ENCODE measurements at places on chromosomes 6 and 20.

- DNase-seq = no peak
These were observed 486.0 kb downstream of the BCKDHB start for GRCh38 chr6:80592436-80592835.

- no peak for DNase-seq
These were observed 33.4 kb upstream of the PRND start for GRCh38 chr20:4688305-4688704.

GRCh38 chr6:125743604-125744003, 5.8 kb upstream of the HEY2 start:
- DNase-seq = no peak

- DNase-seq = no peak
These were observed 51.8 kb downstream of the CDH26 start for GRCh38 chr20:60009826-60010616.

- no peak for DNase-seq
These were observed 381 bp upstream of the PEX7 start for GRCh38 chr6:136822046-136822375.

GRCh38 chr6:41428996-41429421, 93.6 kb downstream of the NCR2 start:
- no peak for DNase-seq

- no peak for DNase-seq
These were observed 7.4 kb upstream of the BPIFA3 start for GRCh38 chr20:33209789-33210188.

GRCh38 chr20:47181056-47181862, 175.2 kb downstream of the ZMYND8 start:
- no peak for DNase-seq

DNA sequence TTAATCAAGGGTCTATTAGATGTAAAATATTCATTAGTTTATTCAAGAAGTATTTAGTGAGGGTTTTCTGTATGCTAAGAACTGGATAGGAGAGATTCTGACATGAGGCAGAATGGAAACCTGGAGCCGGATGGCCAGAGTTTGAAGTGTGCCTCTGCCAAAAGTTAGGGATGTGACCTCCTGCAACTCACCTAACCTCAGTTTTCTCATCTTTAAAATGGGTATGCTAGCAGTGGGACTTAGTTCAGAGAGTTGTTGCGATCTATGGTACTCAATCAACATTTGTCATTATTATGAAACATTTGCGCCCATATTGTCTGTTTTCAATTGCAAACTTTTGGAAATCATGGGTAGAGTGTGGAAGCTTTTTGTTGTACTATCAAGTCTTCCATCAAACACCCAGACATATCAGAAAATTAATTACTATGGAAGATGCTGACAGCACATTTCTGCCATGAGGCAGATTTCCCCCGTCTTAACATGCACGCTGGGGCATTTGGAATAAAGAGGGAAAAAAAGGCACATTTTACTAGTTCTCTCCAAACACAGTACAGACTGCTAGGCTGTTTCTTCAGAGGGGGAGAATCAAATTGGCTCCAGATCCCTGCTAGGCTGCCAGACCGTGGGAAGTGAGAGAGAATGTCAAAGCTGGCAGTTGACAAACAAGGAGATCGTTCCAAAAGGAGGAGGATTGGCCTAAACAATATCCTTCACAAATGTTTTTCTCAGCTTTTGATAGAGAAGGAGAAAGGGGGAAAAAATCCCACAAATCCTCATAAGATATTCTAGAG, 205.3 kb upstream of the TSHZ2 start:
- DNase-seq = no peak

GRCh38 chr6:80134065-80134464, 27.6 kb downstream of the BCKDHB start:
- DNase-seq = no peak

DNA sequence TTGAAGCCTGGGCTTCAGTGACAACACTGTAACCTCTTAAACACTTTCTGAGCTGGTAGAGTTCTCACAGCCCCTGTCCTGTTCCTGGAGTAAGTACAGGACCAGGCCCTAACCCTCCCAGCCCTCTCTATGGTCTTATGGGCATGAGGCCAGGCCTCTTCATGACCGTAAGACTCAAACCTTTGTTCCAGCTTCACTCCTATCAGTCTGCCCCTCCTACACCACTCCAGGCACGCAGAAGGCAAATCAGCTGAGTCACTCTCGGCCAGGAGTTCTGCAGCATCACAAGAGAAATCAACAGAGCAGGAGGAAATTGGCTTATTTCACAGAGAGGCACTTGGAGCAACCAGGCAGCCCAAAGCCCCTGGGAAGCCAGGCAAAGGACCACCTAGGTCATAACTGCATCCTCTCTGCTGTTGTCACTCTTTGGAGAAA, 25.3 kb upstream of the CHD6 start:
- DNase-seq = no peak

DNA sequence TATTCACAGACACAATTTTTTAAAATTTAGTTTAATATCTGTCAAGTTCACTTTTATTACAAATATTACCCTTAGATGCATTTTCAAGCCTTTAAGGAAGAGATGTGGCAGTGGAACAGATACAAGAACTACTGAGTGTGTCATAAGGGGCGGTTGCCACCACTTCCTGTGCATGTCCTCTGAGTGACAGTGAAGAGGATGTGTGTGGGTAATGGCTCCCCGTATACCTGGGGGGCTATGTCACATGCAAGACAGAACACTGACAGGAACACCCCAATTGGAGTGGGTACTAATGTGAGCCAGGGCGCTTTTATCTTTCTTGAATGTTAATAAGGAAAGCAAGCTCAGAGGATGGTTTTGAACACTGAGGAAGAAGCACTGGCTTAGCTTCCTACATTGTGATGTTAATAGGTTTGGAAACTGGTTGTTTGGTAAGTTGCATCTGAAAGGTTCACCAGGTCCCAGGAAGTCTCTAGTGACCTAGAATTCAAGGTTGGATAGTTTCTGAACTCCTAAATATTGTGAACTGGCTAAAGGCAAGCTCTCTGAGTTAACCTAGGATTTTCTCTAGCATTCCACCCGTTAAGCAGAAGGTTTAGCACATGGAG, 83.4 kb upstream of the ASF1A start:
- no peak for DNase-seq

DNA sequence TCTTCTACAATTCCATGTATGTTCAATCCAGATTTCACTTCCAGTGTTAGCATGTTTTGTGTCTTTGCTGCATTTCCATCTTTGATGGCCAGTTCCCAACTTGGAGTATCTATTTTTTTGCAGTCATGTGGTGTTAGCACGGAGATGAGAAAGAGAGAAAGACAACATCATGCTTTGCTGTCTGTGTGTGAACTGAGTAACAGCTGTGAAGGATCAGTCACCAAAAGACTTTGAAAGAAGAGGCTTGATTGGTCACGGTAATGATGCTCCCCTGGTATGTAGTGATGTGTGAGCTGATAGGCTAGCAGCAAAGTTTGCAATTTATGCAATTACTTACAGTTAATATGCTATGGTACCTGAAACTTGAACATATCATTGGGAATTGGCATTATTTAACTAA, 731.3 kb upstream of the NRSN1 start:
- no peak for DNase-seq

DNA sequence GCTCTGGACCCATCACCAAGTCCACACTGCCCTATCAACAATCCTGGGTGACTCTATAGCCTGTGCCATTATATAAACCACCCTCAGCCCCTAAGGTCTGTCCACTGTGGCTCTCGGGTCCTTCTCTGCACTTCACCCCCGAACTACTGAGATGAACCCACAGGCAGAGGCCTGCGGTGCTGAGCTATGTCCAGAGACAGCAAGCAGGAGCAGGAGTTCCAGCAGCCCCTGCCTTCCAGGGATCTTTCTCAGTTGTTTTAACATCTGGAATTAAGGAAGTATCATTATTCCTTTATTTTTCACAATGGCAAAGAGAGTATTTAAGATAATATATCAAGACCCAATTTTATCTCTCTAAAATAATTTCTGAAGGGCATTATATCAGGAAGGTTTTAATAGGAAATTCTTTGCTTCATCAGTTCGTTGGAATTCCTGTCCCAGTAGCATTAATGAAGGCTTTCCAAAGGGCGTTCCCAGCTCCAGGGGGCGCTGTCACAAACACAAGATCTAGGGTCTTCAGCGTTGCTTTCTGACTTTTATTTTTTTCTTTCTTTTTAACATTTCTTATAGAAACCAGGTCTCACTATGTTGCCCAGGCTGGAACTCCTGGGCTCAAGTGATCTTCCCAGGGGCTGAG, 27.3 kb downstream of the RRBP1 start:
- peak; percentile 68 for DNase-seq

DNA sequence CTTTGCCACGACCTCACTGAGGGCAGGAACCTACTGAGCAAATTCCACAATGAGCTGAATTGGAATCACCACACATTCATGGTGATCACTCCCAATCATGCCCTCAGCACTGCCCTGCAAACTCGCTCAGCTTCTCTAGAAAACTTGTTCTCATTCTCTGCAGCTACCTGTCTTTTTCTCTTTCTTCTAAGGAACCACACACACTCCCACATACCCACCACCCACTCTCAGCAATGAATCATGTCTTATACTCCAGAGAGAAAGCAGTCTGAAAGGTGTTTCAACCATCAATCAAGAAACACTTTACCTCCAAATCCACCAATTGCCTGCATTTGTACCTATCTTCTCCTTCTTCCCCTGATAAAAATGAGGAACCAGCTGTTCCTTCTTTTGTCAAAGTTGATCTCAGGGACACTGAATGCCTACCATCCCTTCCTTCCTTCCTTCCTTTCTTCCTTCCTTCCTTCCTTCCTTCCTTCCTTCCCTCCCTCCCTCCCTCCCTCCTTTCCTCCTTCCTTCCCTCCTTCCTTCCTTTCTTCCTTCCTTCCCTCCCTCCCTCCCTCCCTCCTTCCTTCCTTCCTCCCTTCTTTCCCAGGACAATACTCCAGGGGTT, 84.6 kb upstream of the SGK1 start:
- DNase-seq = no peak

GRCh38 chr6:149342525-149342924, 25.0 kb downstream of the TAB2 start:
- no peak for DNase-seq

DNA sequence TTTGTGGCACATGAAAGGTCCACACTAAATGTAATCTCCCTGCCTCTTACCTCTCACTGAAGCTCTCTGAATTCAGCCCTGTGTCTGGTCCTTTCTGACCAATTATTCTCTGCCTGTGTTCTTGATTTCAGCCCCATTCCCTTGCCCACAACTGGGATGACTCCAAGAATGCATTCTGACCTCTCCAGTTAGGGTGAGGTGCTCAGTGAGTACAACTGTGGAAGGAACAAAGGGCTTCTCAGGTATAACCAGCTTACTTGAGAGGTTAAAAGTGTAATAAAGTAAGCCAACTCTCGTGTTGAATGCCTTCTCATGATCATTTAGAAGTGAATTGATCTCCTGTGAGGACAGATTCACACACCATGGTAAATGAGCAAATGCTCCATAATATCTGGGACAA, 88.1 kb downstream of the GCLC start:
- DNase-seq = no peak

DNA sequence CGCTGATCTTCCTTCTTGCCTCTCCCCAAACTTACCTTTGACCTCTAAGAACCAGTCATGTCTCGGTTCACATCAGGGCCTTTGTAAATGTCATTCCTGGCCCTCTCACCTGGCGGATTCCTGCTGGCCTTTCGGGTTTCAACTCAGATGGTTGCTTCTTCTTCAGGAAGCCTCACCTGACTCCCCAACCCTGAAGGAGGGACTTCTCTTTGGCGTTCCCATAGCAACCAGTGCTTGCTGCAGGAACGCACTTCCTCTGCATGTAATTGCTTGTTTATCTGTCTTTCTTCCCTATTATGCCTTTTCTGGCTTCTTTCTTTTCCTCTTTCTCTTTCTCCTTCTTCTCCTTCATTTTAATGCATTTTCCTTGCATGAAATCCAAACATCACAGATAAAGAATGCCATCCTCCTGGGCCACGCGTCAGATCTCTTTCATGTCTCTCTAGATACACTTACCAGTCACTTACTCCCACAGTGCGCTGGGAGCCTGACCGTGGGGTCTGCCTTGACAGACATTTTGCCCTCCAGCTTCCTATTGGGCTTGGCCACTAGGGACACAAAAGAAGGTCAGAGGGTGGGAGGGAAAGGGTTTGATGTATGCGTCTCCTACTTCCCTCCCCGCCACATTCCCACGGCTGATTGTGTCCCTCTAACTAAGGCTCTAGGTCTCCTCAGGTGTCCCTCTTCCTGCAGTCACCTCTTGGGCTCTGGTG, 295.7 kb upstream of the TSHZ2 start:
- DNase-seq = no peak

DNA sequence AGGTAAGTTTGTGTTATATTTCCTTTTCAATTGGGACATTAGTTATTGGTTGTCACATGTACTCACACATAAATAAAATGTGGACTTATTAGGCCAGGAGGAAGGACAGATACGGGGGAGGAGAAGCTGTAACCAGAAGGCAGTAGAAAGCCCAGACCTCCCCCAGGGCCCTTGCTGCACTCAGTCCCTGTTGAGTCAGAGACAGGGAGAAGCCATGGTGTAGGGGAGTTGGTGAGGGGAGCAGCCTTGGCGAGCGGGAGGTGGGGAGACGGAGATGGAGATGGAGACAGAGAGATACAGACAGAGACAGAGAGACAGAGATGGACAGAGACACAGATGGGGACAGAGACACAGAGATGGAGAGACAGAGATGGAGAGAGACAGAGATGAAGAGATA, 263.2 kb downstream of the DLL1 start:
- DNase-seq = peak; percentile 63

- DNase-seq = no peak
These were observed 5.7 kb upstream of the MPC1 start for GRCh38 chr6:166388290-166389004.

GRCh38 chr6:41053041-41053440, at the start of gene APOBEC2:
TSS of gene APOBEC2 (plus strand) at chr6:41053202. CDS start at chr6:41053348, 146 bp downstream.
- DNase-seq = peak; percentile 90

DNA sequence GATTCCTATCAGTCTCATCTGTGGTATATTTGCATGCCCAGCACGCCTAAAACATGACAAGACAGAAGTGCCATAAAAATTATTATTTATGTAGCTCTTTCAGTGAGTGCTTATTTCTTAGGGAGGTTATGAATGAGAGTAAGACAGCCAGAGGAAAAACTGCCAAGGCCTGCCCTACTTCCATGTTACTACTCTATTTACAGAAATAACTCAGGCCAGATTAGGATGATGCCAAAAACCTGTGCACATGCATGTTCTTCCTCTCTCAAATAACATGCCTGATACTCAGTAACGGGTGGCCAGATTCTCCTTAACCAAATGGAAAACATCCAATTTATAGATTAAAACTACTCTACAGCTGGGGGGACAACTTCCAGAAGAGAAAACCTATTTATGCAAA, 45.7 kb downstream of the ILRUN start:
- no peak for DNase-seq

GRCh38 chr6:168332020-168332419, 12.4 kb upstream of the DACT2 start:
- no peak for DNase-seq
